Stimulated activated naive CD8-positive, alpha-beta T cell treated with anti-CD3 and anti-CD28 coated beads, Interleukin-15, Interleukin-2, amounts not matched to agents 100 U/mL and 50 U/mL, for 24 hours (primary cell): ENCODE measurements at places on chromosomes 7 and 10.

DNA sequence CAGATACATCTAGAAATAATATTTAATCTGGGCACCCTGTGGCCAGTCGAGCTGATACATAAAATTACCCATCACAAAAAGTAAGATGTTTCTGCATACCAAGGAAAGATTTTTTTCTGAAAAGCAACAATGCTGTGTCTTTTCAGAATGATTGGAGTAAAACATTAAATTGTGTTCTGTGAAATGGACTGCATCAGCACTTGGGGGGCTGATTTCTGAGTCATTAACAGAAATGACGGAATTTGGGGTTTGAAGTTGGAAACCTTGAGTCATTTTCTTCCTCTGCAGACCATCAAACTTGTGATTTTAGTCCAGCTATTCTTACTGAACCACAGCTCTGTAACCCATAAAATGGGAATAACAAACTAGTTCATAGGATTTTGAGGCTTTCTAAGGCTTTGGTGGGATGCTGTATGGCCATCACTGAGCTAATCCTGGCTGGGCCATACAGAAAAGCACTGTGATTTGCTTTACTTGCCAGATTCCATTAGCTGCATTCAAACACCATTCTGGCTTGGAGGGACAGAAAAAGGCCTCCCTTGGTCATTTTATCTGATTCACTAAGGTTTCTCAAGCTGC lies 739.4 kb upstream of the IGFBP3 start:
- DNase-seq, result no peak

DNA sequence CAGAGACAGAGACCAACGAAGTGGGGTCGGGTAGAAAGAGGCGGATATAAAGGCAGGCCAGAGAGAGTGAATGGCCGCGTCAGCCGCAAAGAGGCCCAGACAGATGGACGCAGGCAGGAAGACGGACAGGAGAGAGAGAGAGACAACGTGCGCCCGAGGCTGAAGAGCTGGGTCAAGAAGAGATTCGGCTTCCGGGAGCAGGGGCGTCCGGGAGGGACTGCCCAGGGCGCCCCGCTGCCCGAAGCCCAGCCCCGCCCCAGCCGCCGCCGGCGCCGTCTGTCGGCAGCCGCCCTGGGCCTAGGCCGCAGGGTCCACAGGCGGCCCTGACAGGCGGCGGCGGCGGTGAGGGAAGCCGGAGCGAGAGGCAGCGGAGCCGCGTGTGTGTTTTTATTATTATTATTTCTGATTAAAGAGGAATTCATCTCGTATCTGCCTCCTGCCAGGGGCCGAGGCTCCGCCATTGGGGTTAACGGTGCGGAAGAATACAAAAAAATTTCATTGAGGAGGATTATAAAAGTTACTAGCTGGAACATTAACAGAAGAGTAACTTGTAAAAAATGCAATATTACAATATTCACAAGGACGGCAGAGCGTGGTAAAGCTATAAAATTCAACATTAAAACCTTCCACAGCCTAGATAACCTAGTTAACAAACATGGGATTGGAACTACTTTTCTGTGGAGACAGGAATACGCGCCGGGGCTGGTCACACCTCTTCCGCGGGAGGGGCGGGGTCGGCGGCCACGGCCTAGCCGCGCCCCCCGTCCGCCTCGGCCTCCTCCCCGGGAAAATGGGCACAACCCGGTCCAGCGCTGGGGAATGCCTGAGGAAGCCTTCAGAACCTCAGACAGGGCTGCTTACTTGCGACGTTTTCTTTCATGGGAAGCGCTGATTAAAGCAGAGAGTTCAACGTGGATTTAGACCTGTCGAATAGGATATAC lies 29.7 kb upstream of the PAX2 start:
- DNase-seq, result no peak

DNA sequence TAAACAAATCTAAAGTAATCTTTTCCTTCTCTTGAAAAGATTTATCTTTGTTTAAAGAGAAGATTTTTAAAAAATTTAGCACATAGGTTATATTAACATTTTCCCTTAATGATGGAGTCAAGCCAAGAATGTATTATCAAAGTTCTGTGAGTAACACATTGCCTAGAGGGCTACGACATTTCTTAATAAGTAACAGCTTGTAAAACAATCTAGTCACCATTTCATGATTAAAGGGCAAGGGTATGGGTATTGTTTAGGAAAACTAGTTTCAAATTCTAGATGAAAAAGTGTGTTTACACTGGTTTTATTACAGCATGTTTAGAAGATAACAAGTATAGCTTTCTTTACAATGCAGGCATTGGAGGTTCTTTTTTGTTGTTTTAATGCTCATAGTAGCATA lies 28.6 kb upstream of the LAMB4 start:
- no peak for DNase-seq

- DNase-seq, result peak; percentile 85
These were observed at the start of gene CDK13 for GRCh38 chr7:39949971-39950472. CDK13 (plus strand) TSS chr7:39950256; CDS start chr7:39950642, 386 bp downstream.

DNA sequence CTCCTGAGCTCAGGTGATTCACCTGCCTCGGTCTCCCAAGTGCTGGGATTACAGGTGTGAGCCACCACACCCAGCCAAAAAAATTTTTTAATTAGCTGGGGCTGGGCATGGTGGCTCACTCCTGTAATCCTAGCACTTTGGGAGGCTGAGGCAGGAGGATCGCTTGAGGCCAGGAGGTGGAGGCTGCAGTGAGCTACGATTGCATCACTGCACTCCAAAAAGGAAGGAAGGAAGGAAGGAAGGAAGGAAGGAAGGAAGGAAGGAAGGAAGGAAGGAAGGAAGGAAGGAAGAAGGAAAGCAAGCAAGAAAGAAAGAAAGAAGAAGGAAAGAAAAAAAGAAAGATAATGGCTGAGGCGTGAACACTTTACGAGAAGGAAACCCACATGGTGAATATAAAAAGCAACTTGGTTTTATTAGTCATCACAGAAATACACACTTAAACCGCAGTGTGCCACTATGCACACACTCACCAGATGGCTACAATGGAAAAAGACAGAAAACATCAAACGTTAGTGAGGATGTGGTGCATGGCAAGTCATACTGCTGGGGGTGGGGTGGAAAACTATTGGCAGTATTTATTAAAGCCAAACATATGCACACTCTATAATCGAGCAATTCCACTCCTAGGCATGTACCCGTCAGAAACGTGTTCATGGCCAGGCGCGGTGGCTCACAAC lies 4.4 kb upstream of the CCL26 start:
- peak; percentile 59 for DNase-seq
